Brain (organoid and tissue), 16 donors: ENCODE measurements at places on chromosomes 2 and 18. TPM values are rescaled to one million over a fixed set of nuclear protein-coding genes. Genes with fewer than 3 reads are reported as not detected.

DNA sequence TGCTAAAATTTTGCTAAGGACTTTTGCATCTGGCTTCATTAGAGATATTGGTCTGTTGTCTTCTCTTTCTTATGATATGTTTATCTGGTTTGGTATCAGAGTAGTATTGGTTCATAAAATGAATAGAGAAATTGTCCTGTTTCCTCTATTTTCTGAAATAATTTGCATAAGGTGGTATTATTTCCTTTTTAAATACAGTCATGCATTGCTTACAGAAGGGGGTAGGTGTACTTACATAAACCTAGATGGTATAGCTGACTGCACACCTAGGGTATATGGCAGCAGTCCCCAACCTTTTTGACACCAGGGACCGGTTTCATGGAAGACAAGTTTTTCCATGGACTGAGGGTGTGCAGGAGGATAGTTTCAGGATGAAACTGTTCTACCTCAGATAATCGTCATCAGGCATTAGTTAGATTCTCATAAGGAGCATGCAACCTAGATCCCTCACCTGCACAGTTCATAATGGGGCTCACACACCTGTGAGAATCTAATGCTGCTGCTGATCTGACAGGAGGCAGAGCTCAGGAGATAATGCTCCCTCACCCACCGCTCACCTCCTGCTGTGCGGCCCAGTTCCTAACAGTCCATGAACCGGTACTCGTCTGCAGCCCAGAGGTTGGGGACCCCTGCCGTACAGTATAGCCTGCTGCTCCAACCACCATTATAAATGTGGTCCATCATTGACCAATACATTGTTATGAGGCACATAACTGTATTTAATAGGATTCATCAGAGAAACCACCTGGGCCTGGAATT lies 189.2 kb downstream of the FAM210A start:
- DNase-seq = no peak

DNA sequence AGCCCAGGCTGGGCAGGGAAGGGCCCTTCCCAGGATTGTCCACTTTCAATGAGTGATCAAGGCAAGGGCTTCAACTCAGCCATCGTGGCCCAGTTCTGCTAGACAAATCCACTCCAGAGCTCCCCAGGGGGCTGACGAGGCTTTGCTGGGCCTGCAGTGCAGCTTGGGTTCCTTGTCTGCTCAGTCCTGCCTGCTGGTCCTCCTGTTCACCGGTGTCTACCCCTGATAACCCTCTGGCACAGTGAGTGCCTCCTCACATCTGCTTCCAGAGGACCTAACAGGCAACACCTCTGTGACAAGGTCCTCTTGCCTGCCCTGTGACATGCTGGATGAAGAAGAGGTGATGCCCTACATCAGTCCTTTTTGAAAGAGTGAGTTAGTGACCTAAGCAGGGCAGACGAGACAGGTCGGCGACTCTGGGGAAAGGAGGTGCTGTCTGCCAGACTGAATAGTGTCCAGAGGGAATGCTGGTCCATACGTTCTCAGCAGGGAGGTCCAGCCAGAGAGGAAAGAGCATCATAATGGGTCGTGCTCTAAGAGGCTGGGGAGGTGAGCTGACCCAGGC lies 20.9 kb upstream of the KCNF1 start:
- DNase-seq = no peak

- DNase-seq = peak; percentile 8
Measured at GRCh38 chr2:63590626-63591408, 2.1 kb downstream of the MDH1 start.

DNA sequence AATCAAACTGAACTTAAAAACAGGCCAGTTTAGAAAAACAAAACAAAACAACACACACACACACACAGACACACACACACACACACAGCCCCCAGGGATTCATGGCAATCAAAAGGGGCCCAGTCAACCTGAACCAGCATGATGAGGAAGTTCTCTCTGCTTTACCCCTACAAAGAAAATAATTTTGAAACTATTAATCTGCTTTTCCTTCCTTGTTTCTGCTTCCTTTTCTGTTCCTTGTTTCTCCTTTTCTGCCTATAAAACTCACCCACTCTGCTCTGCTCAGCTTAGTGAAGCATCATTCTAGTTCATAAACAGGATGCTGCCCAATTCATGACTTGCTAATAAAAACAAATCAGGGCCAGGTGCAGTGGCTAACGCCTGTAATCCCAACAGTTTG lies 203.1 kb downstream of the RAB3GAP1 start:
- no peak for DNase-seq

DNA sequence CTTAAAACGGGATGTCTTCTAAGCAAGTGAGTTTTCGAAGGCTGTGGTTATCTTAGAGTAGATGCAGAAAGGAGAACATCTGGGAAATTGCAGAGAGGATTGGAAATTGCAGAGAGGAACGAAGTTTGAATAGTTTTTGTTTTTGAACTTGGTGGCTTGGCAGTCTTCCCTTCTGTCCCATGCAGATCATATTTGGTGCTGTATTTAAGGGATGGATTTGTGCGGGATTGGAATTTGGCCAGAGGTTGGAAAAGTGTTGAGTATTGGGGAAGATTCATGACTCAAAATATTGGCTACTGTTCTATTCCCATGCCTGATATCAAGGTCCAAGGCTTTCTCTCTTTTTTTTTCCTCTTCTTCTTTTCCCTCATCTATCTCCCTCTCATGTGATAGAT lies 18.2 kb downstream of the PTPRM start:
- DNase-seq = no peak

GRCh38 chr2:10151462-10151861 lies 28.9 kb downstream of the RRM2 start:
- DNase-seq = no peak

DNA sequence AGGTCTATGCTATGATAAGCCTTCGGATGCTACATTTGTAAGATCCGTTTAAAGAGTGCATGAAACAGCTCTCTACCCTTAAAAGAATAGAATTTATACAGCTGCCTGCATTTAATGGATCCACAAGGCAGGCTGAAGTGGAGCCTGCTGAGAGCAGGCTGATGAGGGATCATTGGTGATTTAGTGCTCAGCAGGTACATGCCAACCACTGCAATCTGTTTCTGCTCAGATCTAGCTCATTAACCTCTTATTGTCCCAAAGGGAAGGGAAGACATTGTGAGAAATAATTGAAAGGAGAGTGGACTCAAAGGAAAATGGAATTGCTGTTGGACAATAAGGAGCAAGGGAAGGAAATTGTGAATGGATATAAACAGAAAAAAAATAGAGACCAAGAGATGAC lies 822.6 kb downstream of the TRIB2 start:
- no peak for DNase-seq

Gene POTEC
- polyA plus RNA-seq = not detected
